ENCODE measurements at places on chromosomes 16 and 17.

- DNase-seq: no peak
Measured at GRCh38 chr16:65731833-65732232, 610.0 kb upstream of the CDH11 start.

GRCh38 chr17:57612202-57613071 is 132.7 kb downstream of the CCDC182 start:
- no peak for DNase-seq

- DNase-seq: peak; percentile 67
Measured at GRCh38 chr17:36722121-36722902, 120.9 kb downstream of the MRM1 start.

- no peak for DNase-seq
Measured at GRCh38 chr17:4839221-4839620, 6.1 kb downstream of the MINK1 start.

GRCh38 chr17:61784510-61784909 is 78.8 kb downstream of the BRIP1 start:
- DNase-seq: no peak

DNA sequence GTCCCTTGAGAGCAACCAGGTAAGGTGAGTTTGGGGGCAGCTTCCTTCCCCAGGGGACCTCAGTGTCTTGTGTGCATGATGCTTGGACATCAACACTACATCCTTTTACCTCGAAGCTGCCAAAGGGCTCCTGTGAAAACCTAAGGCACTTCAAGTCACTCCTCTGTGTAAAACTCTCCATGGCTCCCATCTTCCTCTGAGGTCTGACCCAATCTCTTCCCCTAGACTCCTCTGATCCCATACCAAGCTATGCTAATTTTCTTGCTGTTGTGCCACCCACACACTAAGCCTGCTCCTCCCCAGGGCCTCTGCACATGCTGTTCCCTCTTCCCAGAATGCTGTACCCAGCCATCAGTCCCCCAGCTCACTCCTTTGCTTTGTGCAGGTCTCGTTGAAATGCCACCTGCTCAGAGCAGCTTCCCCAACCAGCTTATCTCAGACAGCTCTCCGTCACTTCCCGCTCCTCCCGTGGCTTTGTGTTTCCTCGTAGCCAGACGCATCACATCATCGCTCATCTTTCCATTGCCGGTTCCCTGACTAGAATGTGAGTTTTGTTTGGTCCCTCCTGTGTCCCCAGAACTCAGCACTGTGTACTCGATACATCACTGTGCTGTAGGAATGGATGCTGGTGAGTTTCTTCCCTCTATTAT is 78.4 kb downstream of the CNGB1 start:
- no peak for DNase-seq

- no peak for DNase-seq
Measured at GRCh38 chr17:41772218-41772585, 14.3 kb downstream of the JUP start.

DNA sequence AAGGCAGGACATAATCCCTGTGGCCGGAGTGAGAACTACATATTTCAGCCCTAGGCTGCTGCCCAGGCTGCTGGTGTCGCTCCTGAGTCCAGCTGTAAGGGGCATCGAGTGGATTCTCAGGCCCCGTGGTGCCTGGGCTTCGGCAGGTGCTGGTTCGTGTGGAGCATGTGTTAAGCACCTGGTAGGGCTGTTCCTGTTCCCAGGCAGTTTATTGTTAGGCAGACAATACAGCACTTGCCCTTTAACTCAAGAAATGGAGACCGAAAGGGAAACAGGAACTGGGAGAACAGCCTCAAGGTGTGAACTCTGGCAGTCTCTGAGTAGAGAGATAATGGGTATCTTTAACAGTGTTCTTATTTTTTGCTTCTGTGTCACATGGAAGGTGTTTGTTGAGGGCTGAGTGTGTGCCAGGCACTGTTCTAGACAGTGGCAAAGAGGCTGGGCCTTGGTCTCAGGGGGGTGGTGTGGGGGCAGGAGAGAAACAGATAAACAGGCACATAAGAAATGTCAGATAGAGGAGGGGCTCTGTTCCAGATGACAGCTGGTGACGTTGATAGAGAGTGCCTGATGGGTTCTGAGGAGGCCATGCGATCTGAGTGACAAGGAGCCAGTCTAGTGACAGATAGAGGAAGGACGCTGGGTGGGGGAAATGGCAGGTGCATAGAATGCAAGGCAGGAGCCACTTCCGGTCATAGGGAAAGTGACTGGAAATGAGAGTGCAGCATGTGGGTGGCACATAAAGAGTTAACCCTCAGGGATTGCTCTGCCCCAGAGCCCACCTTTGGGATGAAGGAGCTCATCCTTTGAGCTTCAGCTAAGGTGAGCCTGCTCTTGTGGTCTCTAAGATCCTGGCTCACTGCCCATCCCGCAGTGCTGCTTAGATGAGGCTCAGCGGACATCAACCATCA is 33.8 kb downstream of the EPN2 start:
- no peak for DNase-seq

DNA sequence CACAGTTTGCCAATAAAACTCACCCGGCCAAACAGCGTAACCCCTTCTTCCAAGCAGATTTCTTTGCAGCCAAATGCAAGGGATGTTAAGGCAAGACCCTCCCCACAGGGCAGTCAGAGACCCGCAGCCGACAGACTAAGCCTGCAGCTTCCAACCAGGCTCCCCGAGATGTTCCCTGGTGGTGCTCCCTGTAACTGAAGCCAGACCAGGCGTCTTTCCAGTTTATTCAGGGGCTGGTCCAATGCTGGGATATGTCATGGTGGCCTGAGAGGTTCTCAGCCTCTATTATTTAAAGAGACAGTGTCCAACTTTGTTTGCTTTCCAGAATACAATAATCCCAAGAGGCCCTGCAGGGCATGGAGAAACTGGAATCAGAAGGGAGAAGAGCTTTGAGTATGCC is at the start of gene PMP22:
Gene PMP22, minus strand, starts transcription at position 196 of the 400 bp plus-strand sequence. CDS start 4,599 bp downstream, outside the sequence.
- no peak for DNase-seq

DNA sequence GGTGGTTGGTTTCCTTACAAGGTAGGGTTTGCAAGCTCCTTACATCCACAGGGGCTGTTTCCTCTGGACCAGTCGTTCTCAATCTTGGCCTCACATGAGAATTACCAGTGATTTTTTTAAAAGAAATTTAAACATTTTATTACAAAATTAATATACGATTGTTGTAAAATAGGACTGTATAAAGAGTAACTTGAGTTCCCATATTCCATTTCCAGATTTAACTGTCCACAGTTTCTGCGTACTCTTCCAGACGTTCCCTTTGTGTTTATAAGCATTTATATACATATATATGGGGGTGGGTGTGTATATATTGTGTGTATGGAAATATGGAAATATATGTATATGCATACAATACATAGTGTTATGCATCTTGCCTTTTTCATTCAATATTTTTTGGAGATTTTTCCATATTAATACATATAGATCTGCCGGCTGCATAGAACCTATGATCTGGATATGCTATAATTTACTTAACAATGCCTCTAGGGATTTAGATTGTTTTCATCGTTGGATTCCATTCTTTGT is 31.5 kb downstream of the HLF start:
- no peak for DNase-seq

- DNase-seq: peak; percentile 19
Measured at GRCh38 chr17:59361916-59362810, 30.7 kb downstream of the YPEL2 start.

- no peak for DNase-seq
Measured at GRCh38 chr17:34639706-34640425, 60.5 kb downstream of the TMEM132E start.

DNA sequence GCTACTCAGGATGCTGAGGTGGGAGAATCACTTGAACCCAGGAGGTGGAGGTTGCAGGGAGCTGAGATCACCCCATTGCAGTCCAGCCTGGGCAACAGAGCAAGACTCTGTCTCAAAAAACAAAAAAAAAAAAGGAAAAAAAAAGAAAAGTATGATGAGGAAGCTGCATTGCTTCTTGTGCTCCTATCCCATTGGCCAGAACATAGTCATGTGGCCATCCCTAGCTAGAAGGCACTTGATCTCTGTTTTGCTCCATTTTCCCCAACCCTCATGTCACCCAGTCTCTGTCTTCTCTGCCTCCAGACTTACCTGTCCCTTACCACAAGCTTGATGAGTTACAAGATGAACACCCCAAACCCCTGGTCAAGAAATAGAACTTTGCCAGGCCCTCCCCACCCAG is 112.7 kb upstream of the TMEM97 start:
- no peak for DNase-seq

DNA sequence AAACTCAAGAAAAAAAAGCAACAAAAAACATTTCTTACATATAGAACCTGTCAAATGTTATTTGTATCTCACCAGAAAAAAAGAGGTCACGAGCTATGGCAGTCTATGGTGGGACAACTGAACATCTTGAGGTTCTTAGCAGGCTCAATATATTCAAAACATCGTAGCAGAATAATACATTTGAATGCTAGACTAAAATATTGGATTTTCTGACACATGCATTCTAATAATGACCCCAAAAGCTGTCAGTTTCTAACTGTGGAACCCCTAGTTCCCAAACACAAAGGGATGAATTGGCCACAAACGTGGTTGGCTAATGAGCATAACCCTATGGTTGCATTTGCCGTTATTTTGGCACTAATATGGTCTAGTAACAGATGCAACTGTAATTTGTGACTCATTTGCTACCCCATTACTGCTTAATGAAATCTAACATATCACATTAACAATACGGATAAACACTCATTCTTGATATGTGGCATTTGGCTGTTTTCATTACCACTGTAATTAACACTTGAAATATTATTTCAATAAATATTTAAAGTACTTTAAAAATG is 81.2 kb downstream of the TOX3 start:
- no peak for DNase-seq

GRCh38 chr16:20753727-20754126 is 10.1 kb upstream of the ACSM3 start:
- no peak for DNase-seq

DNA sequence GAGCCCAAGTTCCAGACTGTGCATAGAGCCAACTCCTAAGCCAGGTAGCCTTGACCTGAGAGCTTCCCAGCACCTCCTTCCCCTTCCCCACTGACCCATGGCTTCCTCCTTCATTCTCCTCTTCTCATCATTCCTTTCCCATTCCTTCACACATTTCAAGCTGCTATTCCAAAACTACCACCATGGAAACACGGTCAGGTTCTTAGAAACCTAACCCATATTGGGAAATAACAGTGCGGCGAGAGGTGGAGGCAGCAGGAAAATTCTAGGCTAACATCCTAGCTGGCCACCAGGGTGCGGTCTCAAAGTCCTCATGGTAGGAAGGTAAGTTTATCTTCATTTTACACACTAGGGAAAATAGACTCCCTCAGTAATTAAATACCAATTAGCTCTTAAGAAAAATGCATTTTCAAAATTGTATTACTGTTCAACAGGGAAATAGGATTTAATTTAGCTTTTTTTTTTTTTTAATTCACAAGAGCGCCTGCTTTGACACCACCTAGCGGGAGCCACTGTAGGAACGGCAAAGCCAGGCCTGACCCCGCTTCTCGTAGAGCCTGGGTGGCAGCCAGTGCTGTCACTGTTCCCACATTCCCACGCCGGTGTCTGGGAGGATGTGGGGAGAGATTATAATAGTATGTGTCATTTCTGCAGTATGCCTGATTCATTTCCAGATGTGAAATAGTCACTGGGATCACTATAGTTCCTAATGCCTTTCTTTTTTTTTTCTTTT is 14.0 kb upstream of the SPHK1 start:
- DNase-seq: no peak

DNA sequence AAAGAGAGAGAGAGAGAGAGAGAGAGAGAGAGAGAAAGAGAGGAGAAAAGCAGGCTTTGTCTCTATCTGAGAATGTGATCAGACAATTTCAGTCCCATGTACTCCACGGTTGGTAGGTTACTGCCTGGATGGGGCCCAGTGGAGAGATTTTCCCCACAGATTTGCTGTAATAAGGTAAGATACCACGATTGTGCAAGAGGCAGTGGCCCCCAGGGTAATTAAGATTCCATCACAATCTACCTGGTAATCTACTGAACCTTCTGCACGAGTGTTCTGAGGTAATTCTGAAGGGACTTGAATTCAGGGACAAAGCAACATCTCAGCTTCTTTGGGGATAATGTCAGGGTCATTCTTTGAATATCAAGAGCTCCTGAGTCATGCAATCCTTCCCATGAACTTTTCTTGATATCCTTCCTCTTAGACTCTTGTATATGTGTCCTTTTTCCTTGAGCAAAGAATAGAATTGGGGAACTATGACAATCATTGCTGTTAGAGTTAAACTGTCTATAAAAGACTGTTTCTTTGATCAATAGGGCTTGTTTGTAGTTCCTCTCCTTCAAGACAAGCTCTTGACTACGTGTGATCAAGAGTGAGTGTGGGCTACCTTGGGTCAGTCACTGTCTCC is 306.6 kb downstream of the MAF start:
- DNase-seq: no peak

DNA sequence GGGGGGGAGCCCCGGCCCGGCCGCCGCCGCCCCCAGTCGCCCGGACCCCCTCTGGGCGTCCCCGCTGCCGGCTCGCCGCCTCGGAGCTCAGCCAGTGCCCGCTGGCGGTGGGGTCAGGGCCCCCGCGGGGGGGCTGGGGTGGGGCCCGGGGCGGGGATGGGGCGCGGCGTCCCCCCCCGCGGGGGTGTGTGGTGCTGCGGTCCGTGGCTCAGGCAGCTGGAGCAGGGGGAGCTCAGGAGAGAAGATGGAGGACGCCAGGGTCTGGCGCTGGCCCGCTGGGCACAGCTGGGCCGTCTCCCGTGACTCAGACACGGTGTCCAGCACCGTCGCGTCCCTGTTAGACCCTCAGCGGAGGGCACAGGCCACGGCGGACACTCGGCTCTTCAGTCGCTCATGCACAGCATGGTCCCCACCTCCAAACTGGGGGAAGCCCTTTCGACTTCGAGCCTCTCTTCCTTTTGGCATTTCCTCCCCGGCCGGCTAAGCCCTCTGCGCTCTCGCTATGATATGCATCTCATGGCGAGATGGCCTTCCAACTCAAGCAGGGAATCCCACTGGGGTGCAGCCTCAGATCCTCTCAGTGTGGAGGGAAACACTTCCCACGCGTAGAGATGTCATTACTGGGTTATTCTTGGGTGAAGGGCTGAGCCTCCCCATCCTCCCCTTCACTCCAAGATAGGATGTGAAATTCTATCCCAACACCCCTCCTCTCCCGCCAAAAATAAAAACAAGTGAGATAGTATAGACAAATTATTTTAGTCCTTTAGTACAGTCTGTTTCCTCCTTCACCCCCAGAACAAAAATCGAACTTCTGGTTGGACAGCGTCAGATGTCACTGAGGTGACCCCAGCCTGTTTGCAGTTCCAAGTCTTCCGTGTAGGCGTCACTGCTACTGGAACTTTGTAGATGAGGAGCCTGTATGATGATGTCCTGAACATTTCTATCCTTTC is 522 bp upstream of the VEZF1 start:
- peak; percentile 23 for DNase-seq

- DNase-seq: no peak
Measured at GRCh38 chr16:4373356-4373908, 1.8 kb downstream of the VASN start.

DNA sequence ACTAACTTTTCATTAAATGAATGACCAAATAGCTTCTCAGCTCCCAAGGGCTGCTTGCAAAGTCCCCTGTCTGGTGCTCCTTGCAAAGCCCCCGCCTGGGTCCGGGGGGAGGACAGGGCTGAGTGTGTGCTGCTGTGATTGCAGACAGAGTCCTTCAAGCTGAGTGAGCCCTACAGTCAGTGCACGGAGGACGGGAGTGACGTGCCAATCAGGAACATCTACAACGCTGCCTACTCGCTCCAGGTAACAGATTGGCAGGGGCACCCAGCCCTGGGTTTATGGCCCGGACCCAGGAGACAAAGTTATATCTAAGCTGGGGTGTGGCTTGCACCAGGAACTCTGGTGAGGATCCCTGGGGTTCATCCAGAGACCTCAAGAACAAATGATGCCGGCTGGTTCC is 27.1 kb downstream of the SCNN1G start:
- no peak for DNase-seq

Measured in stimulated activated CD4-positive, alpha-beta T cell treated with anti-CD3 and anti-CD28 coated beads, Interleukin-4, amount 100 ng/mL, for 48 hours (primary cell).